A549 treated with ZK216348 at 1 μM for 4 hours (cell line): ENCODE measurements at places on chromosomes 4 and X. TPM values are rescaled to one million over a fixed set of nuclear protein-coding genes. Genes with fewer than 3 reads are reported as not detected.

Gene TRIM61
- not detected in 5 replicates for total RNA-seq

Gene TBC1D25
- 9.4 to 13.6 TPM (median 12.3 TPM) in 5 replicates for total RNA-seq

Gene VSIG1
- total RNA-seq, result 0.33 to 0.59 TPM (median 0.47 TPM) in 5 replicates

Gene USP51
- 0.32 to 0.78 TPM (median 0.59 TPM) in 5 replicates for total RNA-seq

Gene OCRL
- 19.6 to 26.2 TPM (median 24.7 TPM) in 5 replicates for total RNA-seq

Gene PAK3
- total RNA-seq, result 0.11 TPM in 1 of 5 replicates, not detected in the others

Gene LAMP2
- total RNA-seq, result 74.6 to 113 TPM (median 94.3 TPM) in 5 replicates

Gene ZFP92
- 0.46 to 0.77 TPM (median 0.54 TPM) in 5 replicates for total RNA-seq

Gene TEX13D
- not detected in 5 replicates for total RNA-seq

Gene ZCCHC18
- total RNA-seq, result 0.29 to 0.51 TPM in 2 of 5 replicates, not detected in the others

Gene TEX28
- total RNA-seq, result not detected in 5 replicates

Gene MAOB
- 0.09 to 0.20 TPM (median 0.14 TPM) in 3 of 5 replicates, not detected in the others for total RNA-seq

Gene PITX2
- total RNA-seq, result 0.72 to 1.5 TPM (median 1.0 TPM) in 5 replicates

Gene NALF2
- total RNA-seq, result 3.7 to 6.2 TPM (median 5.4 TPM) in 5 replicates

Gene TRAM1L1
- 0.18 to 0.66 TPM (median 0.56 TPM) in 5 replicates for total RNA-seq

Gene UGT2A1
- total RNA-seq, result not detected in 5 replicates

Gene FHDC1
- total RNA-seq, result 0.46 to 0.79 TPM (median 0.65 TPM) in 5 replicates

Gene F9
- total RNA-seq, result not detected in 5 replicates

Gene KIAA1210
- not detected in 5 replicates for total RNA-seq

Gene ZNF157
- 0.06 to 0.15 TPM (median 0.07 TPM) in 3 of 5 replicates, not detected in the others for total RNA-seq

Gene SLC2A9
- total RNA-seq, result 0.20 to 0.73 TPM (median 0.39 TPM) in 5 replicates

Gene PLAC8
- 0.78 to 1.6 TPM (median 1.2 TPM) in 4 of 5 replicates, not detected in the other for total RNA-seq

Gene GAGE2A
- total RNA-seq, result not detected in 5 replicates

Gene CT45A3
- total RNA-seq, result not detected in 5 replicates

Gene FRMPD4
- 0.02 to 0.11 TPM (median 0.03 TPM) in 4 of 5 replicates, not detected in the other for total RNA-seq

Gene SPANXD
- 0.46 TPM in 1 of 5 replicates, not detected in the others for total RNA-seq

Gene CSAG2
- total RNA-seq, result not detected in 5 replicates

Gene SYNPO2
- total RNA-seq, result 0.98 to 1.7 TPM (median 1.1 TPM) in 5 replicates

Gene CYLC1
- not detected in 5 replicates for total RNA-seq

Gene ZNF275
- total RNA-seq, result 5.0 to 6.3 TPM (median 5.5 TPM) in 5 replicates

Gene AR
- total RNA-seq, result 2.6 to 3.9 TPM (median 3.2 TPM) in 5 replicates

Gene NAT8L
- total RNA-seq, result 6.2 to 15.6 TPM (median 15.4 TPM) in 5 replicates

Gene MAGEA6
- total RNA-seq, result 10.4 to 13.2 TPM (median 11.9 TPM) in 5 replicates

Gene CT55
- total RNA-seq, result not detected in 5 replicates

Gene TBX22
- total RNA-seq, result not detected in 5 replicates
